ENCODE measurements at places on chromosomes 4 and X.
A peak's percentile ranks its signal among the peaks of the same experiment; 100 is the strongest.

DNA sequence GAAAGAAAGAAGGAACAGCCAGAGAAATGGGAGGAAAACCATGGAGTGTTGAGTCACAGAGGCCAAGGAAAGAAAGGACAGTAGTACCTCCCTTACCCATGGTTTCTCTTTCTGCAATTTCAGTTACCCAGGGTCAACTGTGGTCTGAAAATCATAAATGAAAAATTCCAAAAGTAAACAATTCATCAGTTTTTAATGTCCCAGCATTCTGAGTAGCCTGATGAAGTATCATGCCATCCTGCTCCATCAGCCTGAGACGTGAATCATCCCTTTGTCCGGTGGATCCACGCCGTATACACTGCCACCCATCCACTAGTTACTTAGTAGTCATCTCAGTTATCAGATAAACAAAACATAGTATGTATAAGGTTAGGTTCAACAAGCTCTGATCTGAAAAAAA, 114.2 kb downstream of the COMMD8 start:
- no peak for DNase-seq

DNA sequence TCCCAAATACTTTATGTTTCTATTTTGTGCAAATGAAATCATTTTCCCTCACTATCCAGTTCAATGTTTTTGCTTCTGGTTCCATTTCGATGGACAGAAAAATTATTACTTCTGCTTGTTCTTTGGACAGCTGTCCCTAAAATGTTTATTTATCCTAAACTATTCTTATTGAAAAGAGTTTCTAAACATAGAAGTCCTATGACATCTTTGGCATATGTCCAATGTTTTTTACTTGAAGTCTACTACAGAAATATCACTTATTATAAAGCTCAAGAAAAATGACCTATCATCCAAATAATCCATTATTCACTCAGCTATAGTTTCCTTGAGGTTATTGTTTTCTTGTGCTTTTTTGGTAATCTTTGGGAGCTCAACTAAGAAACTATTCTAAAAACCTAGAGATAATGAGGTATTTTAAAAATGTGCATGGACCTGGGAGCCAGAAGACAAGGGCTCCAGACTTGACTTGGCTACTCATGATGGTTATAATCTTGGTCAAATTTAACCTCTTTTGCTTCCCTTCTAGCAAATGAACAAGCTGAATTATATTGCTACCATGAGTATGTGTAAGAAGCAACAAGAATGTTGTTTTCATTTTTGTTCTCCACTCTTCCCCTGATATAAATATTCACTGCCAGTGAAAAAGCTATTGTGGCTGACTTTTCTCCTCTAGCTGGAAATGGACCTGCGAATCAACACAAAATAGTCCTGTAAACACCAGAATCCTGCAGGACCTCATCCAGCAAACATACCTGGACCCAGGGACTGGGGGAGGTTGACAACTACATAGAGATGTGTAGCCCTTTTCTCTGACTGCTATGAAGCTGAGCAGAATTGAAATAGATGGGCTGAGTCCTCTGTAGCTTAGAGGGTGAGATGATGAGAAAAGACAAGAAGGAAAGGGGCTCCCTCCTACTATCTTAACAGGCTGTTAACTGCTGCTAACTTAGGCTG, 137.4 kb downstream of the FRYL start:
- no peak for DNase-seq

- no peak for DNase-seq
Measured at GRCh38 chr4:145531223-145531622, 49.6 kb downstream of the SMAD1 start.

DNA sequence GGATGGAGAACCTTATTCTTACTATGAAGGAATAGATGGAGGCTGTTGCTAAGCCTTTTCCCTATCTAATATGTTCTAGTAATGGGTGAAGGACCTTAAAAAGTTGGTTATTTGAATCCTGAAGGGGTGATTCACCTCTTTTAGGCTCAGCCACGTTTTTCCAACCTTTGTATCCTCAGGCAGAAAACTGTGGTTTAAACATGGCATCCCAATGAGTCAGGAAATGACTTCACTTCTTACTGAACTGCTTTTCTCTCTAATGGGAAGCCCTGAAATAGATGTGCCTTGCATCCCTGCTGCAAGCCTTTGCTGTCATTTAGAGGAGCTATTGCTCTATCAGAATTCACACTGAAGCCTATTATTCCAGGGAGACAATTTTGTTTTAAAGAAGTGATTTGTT, 191.0 kb upstream of the ARX start:
- DNase-seq: no peak

GRCh38 chr4:2049381-2049780, 9.7 kb upstream of the NAT8L start:
- DNase-seq: no peak

- DNase-seq: no peak
Measured at GRCh38 chrX:135081693-135082404, 29.9 kb upstream of the RTL8A start.

DNA sequence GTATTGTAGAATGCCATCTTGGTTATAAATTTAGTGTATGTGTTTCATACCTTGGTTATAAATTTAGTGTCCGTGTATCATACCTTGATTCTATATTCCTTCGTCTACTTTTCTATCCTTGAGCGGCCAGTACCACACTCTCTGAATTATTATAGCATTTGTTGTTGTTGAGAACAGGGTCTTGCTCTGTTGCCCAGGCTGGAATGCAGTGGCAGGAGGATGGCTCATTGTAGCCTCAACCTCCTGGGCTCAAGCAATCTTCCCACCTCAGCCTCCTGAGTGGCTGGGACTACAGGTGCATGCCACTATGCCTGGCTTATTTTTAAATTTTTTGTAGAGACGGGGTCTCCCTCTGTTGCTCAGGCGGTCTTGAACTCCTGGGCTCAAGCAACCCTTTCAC, 50.1 kb downstream of the FAM193A start:
- DNase-seq: no peak

- DNase-seq: no peak
Measured at GRCh38 chrX:71118985-71119535, 664 bp downstream of the MED12 start.

GRCh38 chr4:5133933-5134594, 82.8 kb downstream of the STK32B start:
- no peak for DNase-seq

- DNase-seq: no peak
Measured at GRCh38 chr4:184911310-184911709, 85.5 kb upstream of the ACSL1 start.

GRCh38 chrX:135931644-135932487, 38.4 kb downstream of the SAGE1 start:
- DNase-seq: peak; percentile 14

GRCh38 chrX:129019412-129019811, 503.9 kb downstream of the SMARCA1 start:
- DNase-seq: no peak

GRCh38 chr4:83639849-83640493, 104.1 kb downstream of the GPAT3 start:
- peak; percentile 15 for DNase-seq

DNA sequence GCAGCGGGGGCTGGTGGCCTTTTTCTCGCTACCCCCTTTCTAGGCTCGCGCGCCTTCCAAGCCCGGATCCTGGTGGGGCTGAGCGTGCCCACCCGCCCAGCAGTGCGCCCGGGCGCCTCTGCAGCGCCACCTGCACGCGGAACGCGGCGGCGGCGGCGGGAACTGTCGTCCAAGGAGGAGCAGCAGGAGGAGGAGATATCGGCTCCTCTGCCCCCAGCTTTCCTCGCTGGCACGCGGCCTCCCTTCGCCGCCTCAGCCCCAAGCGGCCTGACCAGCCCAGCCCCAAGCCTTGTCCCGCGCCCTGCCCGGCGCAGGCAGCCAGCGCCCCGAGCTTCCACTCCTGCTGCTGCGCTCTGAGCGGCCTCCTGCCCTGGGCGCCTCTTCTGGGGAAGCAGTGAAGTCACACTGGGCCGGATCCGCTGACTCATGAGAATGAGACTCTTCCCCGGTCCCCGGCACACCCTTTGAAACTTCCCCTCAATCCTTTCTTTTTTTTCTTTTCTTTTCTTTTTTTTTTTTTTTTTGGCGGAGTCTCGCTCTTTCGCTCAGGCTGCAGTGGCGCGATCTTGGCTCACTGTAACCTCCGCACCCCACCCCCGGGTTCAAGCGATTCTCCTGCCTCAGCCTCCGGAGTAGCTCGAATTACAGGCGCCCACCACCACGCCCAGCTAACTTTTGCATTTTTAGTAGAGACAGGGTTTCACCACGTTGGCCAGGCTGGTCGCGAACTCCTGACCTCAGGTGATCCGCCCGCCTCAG, 10.6 kb upstream of the ELF4 start:
- peak; percentile 44 for DNase-seq

DNA sequence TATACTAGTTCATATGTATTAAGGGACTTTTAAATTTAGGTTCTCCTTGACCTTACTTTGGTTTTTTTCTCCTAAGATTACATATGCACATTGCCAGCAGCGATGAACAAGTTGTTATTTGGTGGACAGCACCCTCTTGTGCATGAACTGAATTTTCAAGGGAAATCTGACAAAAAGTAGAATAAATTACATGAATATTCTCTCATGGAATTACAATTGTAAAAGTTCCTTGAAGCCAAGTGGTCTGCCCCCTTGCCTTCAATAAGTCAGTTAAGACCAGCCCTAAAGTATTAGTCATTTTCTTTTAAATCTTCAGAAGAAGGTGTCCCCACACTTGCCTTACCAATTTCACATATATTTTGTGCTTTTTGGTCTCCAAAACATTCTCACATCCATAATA, 30.7 kb upstream of the SMARCA5 start:
- DNase-seq: no peak

DNA sequence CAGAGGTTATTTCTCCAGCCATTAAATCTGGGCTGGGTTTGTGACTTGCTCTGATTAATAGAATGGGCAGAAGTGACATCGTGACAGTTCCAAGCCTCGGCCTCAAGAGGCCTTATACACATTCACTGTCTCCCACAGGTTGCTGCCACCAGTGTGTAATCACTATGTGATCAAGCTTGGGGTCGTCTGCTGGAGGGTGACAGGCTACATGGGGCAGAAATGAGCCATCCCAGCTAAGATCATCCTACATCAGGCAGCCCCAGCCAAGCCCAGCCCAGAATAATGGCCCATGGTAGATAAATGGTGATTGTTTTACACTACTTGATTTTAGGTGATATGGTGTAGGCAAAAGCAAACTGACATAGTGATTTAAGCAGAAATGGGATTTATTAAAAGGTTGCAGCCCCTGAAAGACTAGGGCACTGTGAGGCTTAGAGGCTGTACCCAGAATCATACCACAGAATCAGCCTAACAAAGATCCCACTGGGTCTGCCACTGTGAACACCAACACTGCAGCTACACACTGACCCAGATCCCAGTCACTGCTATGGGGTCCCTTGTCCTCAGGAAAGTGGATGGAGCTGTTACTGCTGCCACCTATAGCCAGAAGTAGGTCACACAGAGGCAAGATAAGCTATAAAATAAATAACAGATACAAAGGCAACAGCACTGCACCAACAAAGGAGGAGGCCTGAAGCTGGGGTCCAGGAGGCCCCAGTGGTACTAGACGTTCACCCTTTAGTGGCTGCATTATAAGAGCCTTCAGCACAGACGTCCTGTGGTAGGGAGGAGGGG, 159.6 kb upstream of the RBPJ start:
- no peak for DNase-seq

DNA sequence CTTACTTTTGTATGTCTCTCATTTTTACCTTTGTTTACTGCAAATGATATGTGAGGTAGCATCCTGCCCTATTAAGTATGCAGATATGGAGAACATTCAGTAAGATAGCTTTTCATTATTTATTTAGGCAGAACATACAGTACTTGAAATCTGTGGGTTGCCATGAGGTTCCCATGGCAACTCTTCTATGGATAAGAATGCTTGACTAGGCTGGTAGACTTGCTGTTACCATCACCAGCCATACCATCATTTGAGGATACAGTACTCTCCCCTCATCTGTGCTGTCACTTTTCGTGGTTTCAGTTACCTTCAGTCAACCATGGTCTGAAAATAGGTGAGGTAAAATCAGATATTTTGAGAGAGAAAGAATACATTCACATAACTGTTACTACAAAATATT, 56.7 kb downstream of the NAF1 start:
- no peak for DNase-seq

DNA sequence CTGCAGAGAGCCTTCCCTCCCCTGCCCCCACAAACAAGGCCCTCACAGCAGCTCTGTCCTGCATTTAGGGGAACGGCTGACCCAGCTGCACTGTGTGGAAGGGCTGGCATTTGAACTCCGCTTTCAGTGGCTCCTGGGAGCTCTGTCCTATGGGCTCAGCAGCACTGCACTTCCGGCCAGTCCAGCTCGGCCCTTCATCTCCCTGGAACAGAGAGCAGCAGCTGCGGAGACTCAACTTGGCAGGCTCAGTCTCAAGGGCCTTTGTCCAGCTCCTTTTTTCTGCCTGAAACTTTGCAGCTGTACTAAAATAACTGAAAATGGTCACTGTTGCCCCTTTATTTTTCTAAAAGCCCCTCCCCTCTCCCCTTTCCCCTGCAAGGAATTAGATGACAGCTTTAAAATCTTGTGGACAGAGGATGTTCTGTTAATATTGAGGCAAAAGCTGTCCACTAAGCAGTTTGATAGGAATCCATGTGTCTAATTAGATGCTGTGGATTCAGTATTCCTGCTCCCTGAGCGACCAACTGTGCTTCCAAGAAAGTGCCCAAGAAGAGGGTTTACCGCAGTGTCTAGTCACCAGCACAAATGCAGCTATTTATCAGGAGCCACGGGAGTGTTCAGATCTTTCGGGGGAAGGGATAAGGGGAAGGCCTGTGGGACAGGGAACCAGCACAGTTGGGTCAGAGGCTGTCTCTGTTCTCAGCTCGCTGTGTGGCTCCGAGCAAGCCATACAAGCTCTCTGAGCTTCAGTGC, 133.1 kb downstream of the AFAP1 start:
- DNase-seq: no peak

DNA sequence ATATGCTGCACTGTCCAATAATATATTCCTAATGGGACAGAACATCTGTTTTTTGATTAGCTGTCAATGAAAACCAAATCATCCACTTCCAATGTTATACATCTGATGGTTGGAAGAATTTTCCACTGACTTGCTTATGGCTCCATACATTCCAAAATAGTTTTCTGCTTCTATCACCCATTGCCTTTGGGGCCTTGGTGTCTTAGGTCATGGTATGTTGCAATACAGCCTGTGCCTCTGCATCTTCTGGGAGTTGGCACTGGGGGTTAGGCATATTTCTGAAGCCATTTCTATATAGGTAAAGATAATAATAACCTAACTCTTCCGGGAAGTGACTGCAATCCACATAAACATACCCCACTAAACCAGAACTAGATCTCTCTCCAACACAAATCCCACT, 53.2 kb upstream of the NR3C2 start:
- DNase-seq: no peak

DNA sequence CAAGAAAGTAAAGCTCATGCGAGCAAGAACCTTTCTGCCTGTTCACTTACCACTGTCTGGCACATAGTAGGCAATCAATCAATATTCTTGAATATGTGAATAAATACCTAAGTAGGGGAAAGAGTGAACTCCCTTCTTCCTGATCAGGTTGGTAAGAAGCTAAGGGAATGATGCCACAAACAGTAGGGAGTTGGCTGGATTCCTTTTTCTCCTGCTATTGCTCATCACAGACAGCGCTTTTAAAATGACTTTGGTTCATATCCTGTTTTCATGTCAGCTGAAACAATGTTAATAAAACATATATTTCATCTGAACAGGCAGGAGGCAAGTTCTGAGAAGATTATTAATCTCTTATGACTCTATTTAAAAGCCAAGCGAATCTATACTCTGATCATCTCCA, 99.2 kb downstream of the NSUN7 start:
- no peak for DNase-seq

- no peak for DNase-seq
Measured at GRCh38 chr4:8583655-8584025, 3.4 kb downstream of the GPR78 start.
